ENCODE measurements at places on chromosomes 5 and 9. TPM values are rescaled to one million over a fixed set of nuclear protein-coding genes. Genes with fewer than 3 reads are reported as not detected.

Gene SEMA4D
- 70.4 TPM for total RNA-seq

Gene OR1J2
- not detected for total RNA-seq

- DNase-seq, result no peak
Observed at GRCh38 chr9:101738566-101739183, at the start of gene GRIN3A. TSS of gene GRIN3A (minus strand) at chr9:101738647. CDS start at chr9:101737979, 668 bp downstream.

- DNase-seq, result no peak
Observed at GRCh38 chr9:92911511-92912475, 34.0 kb upstream of the ZNF484 start.

Gene MARVELD2
- 31.4 TPM for total RNA-seq

- no peak for DNase-seq
Observed at GRCh38 chr9:91882627-91883026, 67.4 kb downstream of the ROR2 start.

- peak; percentile 84 for DNase-seq
Observed at GRCh38 chr5:129460936-129461710, 1.0 kb downstream of the ADAMTS19 start.

DNA sequence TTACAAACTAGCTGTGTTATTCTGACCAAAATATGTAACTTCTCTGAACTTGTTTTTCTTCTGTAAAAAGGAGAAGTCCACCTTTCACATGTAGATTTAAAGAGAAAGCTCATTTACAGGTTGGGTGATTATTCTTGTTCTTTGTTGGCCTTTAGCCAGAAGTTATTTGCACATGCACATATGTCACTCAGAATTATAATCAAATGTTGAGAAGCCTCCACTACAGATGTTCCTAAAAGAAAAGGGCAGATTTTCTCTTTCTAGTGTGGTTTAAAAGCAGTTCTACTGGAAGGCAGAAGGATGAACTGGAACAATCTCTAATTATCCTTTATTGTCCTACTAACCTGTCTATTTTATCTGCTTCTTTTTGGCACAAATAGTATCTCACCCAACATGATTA, 209.8 kb upstream of the ELAVL2 start:
- DNase-seq, result no peak

GRCh38 chr9:85223506-85224125, 518.1 kb downstream of the AGTPBP1 start:
- DNase-seq, result no peak

DNA sequence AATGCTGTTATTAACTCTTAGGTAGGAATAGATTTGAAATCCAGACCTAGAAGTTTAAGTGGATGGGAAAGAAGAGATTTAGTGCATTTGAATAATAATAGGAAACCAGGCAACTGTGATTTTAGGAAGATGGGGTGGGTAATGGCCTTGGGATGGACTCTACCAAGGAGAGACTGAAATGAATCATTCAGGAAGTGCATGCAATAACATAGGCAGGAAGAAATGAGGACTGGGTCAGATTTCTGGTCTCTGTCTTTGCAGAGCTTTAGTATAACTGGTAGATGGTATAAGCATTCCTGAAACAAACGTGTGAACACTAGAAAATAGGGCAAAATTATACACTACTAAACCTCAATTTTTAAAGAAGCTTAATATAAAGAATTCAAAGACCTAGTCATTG, 274.4 kb upstream of the CLINT1 start:
- no peak for DNase-seq

Gene RGS7BP
- 2.3 TPM for total RNA-seq

DNA sequence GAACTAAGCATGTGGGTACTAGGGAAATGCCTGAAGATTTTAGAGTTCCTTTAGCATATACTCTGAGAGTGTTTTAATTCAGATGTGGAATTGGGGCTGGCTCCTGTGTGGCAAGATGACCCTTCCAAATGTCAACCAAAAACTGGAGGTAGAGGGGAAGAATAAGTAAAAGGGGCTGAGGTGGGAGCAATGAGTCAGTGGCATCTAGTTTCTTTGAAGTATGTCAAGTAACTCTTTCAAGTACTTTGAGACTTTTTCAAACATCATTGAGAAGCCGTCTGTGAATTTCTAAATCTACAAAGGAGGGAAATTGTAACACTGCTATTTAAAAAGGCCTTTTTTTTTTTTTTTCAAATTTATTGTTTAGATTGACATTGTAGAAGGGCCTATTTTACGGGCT, 184.4 kb downstream of the MAN2A1 start:
- DNase-seq, result no peak

DNA sequence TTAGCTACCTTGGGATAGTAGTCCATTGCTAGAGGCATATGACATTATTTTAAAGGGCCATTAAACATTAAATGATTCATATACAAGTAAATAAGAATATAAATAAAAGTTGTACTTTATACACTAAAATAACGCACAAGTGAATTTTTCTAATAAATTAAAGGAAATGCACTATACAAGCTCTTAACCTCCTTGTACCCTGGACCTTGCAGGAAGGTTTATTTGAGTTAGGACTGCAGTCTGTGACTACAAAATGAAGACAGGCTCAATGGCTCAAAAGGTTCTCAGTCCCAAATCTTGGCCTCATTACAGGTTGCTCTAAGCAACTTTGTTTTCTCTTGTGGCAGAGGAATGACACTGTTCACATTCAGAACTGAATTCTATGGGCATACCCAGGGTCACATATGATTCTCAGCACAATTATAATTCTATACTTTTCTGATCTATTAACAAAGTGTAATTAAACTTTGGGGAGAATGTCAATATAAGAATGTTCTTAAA, 34.4 kb downstream of the FEM1C start:
- no peak for DNase-seq

Gene PCDHA9
- total RNA-seq, result 0.36 TPM

DNA sequence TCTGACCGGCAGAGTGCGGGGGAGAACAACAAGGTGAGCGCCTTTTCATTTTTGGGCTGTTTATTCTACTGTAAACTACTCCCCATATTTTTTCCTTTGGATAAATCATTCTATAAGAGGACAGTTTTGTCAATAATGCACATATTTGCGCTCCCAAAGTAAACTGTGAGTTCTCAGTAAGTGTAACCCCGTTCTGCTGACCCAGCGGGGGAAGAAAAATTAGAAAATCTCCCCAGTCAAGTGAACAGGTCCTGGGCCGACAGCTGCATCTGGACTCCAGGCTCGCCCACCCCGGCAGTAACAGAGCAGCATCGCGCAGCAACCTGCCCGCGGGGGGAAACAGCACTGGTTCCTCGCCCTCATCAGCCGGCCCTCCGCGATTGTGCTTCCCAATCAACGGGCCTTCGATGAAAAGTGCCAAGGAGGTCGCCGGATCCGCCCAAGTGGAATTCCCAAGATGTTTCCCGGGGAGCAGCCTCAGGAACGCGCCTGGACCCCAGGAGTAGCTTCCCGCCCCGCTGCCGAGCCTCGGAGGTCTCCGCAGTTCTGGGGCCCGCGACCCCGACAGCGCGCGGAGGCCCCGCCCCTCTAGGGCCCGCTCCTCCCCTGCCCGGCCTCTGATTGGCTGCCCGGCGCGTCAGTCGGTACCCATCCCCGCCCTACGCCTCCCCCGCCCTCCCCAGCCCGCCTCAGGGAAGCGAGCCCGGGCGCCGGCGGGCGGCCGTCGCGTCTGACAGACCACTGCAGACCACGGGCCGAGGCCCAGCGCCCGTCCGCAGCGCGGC, at the start of gene OTULINL:
TSS of gene OTULINL (plus strand) at position 687 of the 785 bp plus-strand sequence. CDS start 103 bp downstream, outside the sequence.
- DNase-seq, result peak; percentile 59

Gene ZNF367
- total RNA-seq, result 8.2 TPM

Gene CNTFR
- total RNA-seq, result 1.2 TPM

GRCh38 chr9:1535051-1535450, 480.1 kb upstream of the SMARCA2 start:
- no peak for DNase-seq

Data from H1 (cell line).